ENCODE measurements at places on chromosomes 6 and 20.
A peak's percentile ranks its signal among the peaks of the same experiment; 100 is the strongest.

- no peak for DNase-seq
These were observed 1.9 kb downstream of the KATNA1 start for GRCh38 chr6:149646599-149646998.

GRCh38 chr6:117568831-117569410 lies 33.4 kb downstream of the GOPC start:
- no peak for DNase-seq

DNA sequence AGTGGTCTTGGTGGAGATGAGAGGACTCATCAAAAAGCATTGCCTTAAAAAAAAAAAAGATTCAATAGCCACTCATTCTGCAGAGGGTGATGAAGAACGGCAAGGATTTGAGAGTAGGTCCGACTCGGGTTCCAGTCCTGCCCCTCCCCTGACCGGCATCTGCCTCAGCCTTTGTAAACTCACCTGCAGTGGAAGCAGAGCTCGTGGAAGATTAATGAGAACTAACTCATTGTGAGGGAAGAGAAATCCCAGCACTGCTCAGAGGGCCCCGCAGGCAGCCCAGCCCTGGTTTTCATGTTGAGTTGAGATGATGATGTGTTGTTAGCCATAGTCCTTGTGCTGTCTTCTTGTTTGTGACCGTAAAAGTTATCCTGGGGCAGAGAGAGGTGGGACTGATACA lies 59.4 kb downstream of the GCNT2 start:
- DNase-seq: no peak

GRCh38 chr6:148709577-148709976 lies 37.3 kb upstream of the UST start:
- no peak for DNase-seq

GRCh38 chr20:24731312-24731711 lies 217.8 kb upstream of the CST7 start:
- no peak for DNase-seq

- no peak for DNase-seq
These were observed 1009.7 kb upstream of the GJE1 start for GRCh38 chr6:141123049-141123448.

DNA sequence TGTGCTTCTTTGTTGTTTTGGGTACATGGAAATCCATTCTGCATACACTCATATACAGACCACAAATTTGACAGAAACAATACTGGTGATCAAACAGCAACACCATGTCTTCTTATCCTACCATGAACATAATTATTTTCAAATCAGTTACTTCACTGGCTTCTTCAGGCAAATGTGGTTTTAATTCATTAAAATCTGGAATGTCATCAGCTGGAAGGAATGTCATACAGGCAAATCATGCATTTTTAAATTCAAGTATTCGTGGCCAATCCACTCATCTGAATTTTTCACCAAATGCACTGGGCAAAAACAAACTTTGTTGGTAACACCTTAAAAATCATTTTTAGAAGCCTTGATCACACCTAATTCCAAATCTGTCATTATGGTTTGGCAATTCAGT lies 59.3 kb downstream of the KIF6 start:
- DNase-seq: no peak

GRCh38 chr6:125066140-125066539 lies 87.4 kb upstream of the TPD52L1 start:
- no peak for DNase-seq

DNA sequence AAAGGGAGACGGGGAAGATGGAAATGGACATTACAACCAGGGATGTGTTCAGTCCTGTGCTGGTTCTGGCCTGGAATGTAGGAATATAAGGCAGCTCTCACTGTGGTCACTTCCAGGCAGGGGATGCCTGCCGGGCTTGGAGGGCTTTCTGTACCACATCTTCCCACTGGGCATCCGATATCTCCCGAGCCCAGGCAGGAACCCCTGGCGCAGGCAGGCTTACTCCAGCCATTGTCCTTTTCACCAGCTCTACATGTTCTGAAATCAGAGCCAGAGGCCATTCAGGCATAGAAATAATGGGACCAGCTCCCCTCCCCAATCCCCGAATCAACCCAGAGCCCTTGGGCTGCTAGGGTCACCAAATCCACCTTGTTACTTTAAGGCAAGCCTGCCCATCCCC lies 1.4 kb downstream of the MEA1 start:
- no peak for DNase-seq

- no peak for DNase-seq
These were observed 449.6 kb downstream of the KIF16B start for GRCh38 chr20:16123623-16124022.

DNA sequence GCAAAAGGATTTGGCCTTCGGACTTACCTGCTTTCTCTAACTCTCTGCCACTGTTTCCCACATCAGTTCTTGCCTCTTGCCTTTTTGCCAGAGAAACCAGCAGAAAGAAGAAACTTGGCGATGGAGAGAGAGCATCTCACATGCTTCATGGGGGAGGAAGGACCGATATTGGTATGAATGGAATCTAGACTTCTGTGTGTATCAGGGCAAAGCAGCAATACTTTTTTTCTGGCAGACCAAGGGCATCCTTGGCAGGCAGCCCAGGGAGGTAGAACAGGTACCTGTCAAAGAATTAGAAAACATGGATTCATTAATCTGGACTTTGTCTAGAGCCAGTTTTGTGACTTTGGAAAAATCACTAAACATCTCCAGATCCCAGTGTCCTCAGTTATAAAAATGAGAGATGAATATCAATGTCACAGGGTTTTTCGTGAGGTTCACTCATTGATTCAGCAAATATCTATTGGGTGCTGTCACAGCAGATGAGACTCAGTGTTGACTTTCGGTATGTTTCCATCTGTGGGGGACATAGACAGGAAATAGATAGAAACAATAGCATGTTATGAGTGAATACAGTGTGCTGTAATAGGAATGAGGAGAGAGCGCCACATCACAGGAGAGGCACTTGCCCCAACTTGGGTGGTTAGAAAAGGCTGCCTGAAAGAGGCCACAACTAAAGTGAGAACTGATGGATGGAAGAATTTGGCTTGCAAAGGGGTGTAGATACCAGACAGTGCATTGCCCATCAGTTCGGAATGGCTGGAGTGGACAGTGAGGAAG lies 114.1 kb downstream of the CD83 start:
- no peak for DNase-seq

DNA sequence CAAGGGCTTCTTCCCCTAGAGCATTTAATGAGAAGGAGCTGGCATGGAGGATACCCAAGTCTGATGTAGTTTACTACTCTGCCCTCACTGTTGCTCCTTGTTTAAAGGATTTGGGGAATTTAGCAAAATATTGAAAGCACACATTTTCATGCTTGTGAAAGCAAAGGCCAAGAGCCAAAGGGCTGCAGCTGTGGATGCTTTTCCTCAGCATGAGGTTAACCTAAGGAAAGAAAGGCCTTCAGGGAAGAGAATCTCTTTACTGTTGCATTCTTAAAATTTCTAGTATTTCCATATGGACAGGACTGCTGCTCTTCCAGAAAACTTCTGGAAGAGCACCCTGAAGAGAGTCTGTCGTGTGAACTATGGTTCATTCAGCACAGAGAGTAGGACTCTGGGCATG lies 45.9 kb upstream of the SASH1 start:
- no peak for DNase-seq

GRCh38 chr6:5091210-5092069 lies 6.3 kb downstream of the PPP1R3G start:
- no peak for DNase-seq

DNA sequence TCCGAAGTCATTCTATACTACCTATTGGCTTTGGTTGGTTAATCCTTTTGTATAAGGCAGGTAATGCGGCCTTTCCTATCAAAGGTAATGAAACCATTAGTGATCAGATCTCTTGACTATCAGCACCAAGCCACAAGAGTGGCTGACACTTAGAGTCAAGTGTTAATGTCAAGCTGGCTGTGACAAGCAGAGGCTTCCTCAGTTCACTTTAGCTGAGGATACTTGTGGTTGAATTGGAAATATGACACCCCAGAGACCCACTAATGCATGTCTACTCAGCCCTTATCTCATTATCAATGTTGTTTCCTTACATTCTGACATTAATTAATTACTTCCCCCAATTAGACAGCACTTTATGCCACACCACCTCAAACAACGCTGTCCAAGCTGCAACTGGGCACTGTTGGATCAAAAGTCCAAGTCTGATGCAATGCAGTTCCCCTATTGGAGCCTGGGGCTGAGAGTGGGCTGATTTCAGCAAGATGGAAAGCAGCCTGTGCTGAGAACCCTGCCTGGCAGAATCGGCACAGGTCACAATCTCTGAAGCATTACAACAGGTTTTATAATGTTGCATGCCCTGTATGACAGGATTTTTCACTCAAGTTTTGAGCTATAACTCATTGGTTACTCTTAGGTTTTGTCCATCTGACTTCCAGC lies 273.5 kb downstream of the COL12A1 start:
- DNase-seq: no peak

- peak; percentile 20 for DNase-seq
These were observed 557.5 kb downstream of the CD83 start for GRCh38 chr6:14674867-14675648.

DNA sequence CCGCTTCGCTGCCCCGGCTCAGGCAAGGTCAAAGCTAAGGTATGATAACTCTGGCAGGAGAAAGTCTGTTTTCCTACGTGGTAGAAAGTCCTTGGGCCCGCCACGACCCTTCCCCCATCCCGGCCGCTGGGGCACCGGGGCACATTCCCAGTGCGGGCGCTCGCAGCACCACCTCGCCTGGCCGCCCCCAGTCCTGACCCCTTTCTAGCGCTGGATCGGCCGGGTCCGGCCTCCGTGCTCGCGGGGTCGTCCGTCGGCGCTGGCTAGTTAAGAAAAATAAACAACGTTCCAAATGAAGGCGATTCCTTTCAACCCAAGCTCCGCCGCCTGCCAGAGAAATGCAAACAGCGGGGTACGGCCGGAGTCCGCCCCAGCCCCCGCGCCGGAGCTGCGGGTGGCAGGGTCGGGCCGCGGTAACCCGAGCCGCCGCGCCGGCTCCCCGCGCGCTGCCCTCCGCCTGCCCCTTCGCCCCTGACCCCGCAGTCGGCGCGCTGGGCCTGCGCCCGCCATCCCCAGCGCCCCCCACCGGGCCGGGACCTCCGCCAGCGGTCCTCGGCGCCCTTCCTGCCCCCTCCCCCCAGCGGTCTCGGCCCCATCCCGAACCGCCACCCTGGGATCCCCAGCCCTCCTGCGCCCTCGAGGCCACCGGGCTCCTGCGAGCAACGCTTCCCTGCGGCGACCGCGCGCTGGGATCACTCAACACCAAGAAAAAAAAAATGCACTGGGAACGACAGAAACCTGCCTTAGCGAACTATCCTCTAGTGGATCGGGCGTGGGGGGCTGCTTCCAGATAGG lies 37.6 kb downstream of the NCR2 start:
- no peak for DNase-seq

DNA sequence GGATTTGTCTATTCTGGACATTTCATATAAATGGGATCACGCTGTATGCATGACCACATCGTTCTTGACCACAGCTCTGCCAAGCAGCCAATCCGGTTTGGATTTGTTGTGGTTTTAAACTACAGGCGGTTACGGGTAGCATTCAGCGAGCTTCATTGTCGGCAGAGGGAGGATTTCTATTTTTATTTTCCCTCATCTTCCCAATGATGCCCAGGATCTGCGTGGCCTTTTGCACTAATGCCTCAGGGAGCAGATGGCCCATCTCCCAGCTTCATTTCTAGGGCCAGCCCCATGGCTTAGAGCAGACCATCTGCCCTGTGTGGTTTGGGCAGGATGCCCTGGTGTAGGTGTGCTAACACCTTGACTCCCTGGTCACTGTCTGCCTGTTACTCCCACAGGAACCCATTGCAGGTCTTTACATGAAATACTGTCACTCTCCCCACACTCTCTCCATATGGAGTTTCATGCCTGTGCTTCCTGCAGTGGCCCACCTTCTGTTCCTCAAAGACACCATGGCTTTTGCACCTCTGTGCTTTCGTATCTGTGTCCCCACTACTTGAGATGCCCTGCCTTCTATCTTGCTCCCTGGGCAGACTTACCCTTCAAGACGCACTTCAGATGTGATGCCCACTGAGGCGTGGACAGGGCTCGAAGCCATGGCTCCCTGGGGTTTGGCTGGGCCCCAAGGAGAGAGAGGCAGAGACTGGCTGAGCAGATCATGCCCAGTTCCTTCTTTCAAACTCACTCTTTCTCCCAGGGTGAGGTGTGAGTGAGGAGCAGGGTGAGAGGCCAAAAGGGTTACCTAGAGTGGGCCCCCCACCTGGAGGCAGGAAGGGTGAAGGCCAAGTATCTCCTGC lies 26.0 kb downstream of the SDCBP2 start:
- no peak for DNase-seq

- no peak for DNase-seq
These were observed 84.8 kb upstream of the MRPS10 start for GRCh38 chr6:42302411-42302810.
